ENCODE measurements at places on chromosomes 1 and 21.

DNA sequence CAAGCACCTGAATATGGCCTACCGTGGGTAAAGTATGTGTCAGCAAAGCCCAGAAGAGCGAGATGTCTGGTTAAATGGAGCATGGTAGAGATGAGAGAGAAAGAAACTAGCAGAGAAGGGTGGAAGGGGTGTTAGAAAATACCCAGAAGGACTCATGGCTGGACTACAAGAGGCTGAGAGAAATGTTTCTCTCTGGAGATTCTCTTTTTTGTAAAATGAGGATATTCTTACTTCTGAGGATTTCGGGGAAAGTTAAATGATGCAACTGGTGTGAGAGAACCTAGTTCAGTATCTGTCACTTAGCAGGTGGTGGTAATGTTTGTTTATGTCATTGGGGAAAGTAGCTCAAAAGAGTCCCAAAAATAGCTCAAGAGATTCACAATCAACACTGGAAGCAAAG lies 7.2 kb upstream of the EPS15 start:
- no peak for DNase-seq

DNA sequence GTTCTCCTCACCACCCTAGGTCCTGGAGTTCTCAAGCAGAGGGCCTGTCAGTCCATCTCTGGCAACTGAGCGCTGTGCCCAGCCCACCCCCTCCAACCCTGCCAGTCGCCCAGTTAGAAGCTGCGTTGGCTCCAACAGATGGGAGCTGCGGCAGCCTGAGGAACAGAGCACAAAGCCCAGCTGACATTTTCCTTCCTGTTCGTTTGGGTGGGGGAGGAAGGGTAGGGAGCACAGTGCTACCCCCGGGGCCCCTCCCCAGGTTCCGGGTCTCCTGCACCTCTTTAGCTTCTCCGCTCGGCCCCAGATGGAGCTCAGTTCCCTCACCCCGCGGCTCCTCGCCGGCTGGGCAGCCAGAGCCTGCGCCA lies 1.4 kb downstream of the LRRN2 start:
- DNase-seq: no peak

GRCh38 chr1:166253076-166253779 lies 86.4 kb upstream of the FAM78B start:
- no peak for DNase-seq

DNA sequence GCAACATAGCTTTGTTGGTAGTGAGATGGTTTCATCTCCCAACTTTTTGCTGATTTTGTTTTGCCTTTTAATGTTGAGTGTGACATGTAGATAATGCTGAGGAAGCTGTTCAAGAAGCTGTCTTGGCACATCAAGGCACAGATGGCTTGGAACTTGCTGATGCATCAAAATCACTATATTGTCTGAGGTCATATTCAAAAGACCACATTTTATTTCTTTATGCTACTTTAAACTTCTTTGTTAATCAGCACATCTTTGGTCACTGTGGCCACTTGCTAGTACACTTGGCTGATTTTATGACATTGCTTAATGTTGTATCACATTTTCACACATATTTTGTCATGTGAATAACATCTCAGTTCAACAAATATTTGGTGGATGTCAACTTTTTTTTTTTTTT lies 87.1 kb upstream of the BCL10 start:
- DNase-seq: no peak

- peak; percentile 82 for DNase-seq
Observed at GRCh38 chr1:32900956-32901822, at the start of gene TMEM54. Gene TMEM54 (minus strand): TSS chr1:32901389. CDS start chr1:32901238, 151 bp downstream.

DNA sequence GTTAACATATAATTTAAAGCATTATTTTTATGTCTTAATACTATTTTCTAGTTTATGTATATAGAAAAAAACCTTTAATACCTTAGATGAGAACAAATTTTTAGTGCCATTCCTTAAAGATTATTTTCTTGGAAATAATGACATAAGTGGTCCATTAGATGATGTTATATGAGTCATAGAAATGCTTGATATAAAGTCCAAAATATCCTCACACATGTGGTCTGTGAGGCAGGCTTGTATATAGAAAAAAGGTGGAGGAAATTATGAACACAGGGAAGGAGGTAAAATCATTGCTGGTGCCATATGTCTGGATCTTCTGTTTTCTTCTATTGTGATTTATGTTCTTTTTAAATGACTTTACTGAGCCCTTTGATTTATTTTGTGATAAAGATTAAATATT lies 79.3 kb downstream of the MAP3K7CL start:
- no peak for DNase-seq

GRCh38 chr1:5757187-5757805 lies 234.9 kb downstream of the NPHP4 start:
- DNase-seq: no peak

DNA sequence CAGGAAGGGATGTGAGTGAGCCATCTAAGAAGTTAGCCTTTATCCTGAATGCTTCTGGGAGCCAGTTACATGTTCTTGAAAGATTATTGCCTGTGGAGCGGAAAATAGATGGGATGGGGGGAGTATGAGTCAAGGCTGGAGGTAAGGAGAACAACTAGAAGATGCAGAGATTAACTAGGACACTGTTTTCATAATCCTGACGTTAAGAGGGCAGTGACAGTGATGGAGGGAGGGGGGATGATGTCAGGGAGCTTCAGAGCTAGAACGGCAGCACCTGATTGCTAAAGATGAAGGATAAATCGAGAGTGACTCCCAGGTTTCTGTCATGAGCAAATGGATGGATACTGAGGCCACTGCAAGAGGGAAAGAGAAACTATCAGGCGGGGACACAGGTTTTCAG lies 10.0 kb upstream of the RCSD1 start:
- no peak for DNase-seq

DNA sequence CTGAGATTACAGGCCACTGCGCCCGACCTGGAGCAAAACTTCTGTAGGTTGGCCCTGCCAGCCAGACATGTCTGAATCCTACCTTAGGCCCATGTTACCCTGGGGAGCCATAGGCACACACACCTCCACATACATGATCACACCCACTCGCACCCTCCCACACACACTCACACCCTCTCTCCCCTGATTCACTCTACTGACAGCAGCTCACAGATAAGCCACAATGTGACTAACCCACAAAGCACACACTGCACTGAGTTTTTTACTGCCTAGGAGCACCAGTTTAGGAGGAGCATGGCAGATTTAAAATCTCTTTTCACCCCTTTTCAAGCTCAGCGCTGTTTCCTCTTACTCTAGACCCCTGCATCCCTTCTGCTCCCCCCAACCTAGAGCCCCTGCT lies 41.7 kb downstream of the SLC30A1 start:
- no peak for DNase-seq

DNA sequence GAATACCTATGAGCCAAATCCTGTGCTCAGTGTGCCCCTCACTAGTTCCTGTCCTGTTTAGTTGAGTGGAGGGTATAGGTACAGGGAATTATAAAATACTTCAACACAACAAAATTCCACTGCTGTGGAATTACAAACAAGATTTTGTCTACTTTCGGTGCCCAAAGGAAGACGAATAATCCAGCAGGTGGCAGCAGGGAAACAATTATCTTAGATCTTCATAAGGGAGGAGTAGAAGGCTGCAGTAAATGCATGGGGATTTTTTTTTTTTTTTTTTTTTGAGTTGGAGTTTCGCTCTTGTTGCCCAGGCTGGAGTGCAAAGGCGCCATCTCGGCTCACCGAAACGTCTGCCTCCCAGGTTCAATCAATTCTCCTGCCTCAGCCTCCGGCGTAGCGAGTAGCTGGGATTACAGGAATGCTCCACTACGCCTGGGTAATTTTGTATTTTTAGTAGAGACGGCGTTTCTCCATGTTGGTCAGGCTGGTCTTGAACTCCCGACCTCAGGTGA lies 2.0 kb upstream of the PIP5K1A start:
- DNase-seq: peak; percentile 66

GRCh38 chr1:186648613-186649012 lies 31.6 kb downstream of the PTGS2 start:
- DNase-seq: no peak

DNA sequence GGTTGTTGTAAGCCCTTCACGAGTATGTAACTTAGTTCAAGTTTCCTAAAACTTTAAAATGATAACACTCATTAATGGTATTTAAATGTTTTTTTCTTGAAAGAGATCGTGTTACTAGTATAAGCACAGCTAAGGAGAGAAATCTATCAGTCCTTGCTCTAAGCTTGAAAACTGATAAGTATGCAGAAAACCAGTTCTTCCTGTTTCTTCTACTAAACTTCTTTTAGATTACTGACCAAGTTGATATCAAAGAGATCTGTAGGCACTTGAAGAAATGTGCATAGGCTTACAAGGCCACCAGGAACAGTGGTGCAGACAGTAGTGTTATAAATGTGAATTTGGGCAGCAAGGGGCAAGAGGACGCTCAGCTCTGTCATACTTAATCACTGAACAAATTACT lies 3.9 kb downstream of the EFCAB14 start:
- DNase-seq: no peak

- DNase-seq: no peak
Observed at GRCh38 chr21:34360488-34361241, 3.1 kb upstream of the KCNE2 start.

Measured in D341Med (cell line).